ENCODE measurements at places on chromosomes 11 and 22. TPM values are rescaled to one million over a fixed set of nuclear protein-coding genes. Genes with fewer than 3 reads are reported as not detected.

Gene OR52N4
- total RNA-seq, result not detected

Gene PATE2
- total RNA-seq, result not detected

Gene SUSD2
- total RNA-seq, result 67.6 TPM

Gene OR52I1
- total RNA-seq, result not detected

Gene OR5B21
- total RNA-seq, result not detected

Gene SULT4A1
- not detected for total RNA-seq

Gene PHOX2A
- total RNA-seq, result not detected

Gene C11orf16
- total RNA-seq, result not detected

Gene DGAT2
- total RNA-seq, result 1.5 TPM

Gene OR52A1
- not detected for total RNA-seq

Gene TMEM45B
- total RNA-seq, result 0.07 TPM

Gene MRGPRX4
- total RNA-seq, result not detected

Gene JAM3
- total RNA-seq, result 4.0 TPM

Gene OR8D1
- total RNA-seq, result not detected

Measured in A549 treated with AZD2906 at 1 μM for 4 hours (cell line).